Small intestine (tissue), 16 donors: ENCODE measurements at places on chromosomes 7 and 10.

DNA sequence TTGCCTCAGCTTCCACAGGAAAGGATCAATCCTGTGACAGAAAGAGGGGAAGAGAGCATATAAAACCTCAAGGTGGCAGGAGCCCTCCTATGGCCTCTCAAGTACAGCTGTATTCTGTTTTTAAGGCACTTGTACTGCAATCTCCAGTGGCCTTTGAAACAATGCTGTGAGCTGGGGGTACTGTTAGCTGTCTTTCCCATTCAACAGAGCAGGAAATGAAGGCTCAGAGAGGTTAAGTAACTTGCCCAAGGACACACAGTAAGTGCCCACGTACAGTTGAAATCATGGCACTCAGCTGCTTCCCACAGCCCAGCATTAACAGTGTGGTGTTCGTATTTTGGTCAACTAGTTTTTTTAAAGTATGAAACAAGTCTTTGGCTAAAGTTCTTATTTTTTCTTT is 34.0 kb downstream of the DUSP5 start:
- H3K4me3 ChIP-seq, result no peak overlapping the region
- peaks cover 2% of the 10 kb centered on the region for H3K4me1 ChIP-seq
- no peak overlapping the region for H3K27ac ChIP-seq
- DNase-seq, result no peak
- no peaks in the 10 kb centered on the region for H3K36me3 ChIP-seq
- no peaks in the 10 kb centered on the region for H3K27me3 ChIP-seq

DNA sequence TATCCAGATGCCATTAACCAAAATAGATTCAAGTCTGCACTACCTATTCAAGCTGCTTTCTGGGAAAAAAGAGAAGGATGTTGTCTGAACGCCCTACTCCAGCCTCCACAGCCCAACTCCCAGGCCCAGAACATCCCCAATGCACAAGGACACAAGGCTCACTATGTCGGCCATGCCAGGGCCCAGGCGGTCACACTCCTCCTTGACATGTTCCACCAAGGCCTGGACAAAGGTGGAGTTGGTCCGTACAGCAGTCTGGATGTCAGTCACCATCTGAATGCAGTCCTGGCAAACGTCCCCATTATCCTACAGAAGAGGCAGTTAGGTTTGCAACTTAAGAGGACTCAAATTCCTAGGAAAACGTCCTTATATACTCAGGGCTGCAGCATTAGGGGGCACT is 23.2 kb downstream of the PSAP start:
- no peaks in the 10 kb centered on the region for H3K4me1 ChIP-seq
- no peak overlapping the region for H3K4me3 ChIP-seq
- H3K27me3 ChIP-seq, result no peaks in the 10 kb centered on the region

DNA sequence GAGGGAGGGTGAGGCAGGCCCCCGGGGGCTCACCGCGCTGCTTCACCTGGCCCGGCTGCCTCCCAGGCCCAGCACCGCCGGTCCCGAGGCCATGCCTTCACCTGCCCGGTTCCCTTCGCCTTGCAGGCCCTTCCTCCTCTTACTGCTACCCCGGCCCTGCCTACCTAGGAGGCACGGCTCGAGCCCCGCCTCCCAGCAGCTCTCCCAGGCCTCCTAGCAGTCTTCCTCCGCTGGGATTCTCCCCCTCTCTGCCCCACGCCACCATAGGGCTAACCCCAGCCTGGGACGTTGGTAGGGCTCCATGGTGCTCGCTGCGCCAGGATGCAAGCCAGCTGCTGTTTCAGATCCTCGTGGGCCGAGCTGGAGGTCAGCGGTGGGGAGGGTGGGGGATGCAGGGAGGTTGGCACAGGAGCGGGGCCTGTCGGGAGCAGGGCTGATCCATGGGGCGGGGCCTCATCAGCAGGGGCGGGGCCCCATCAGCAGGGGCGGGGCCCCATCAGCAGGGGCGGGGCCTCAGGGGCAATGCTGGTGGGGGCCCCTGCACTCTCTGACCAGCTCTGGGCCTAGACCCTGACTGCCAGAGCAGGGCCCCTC is 63.3 kb downstream of the RASGEF1A start:
- no peaks in the 10 kb centered on the region for H3K27me3 ChIP-seq
- H3K4me3 ChIP-seq, result peak overlapping the region; percentile 10
- no peaks in the 10 kb centered on the region for H3K4me1 ChIP-seq
- H3K27ac ChIP-seq, result no peak overlapping the region

DNA sequence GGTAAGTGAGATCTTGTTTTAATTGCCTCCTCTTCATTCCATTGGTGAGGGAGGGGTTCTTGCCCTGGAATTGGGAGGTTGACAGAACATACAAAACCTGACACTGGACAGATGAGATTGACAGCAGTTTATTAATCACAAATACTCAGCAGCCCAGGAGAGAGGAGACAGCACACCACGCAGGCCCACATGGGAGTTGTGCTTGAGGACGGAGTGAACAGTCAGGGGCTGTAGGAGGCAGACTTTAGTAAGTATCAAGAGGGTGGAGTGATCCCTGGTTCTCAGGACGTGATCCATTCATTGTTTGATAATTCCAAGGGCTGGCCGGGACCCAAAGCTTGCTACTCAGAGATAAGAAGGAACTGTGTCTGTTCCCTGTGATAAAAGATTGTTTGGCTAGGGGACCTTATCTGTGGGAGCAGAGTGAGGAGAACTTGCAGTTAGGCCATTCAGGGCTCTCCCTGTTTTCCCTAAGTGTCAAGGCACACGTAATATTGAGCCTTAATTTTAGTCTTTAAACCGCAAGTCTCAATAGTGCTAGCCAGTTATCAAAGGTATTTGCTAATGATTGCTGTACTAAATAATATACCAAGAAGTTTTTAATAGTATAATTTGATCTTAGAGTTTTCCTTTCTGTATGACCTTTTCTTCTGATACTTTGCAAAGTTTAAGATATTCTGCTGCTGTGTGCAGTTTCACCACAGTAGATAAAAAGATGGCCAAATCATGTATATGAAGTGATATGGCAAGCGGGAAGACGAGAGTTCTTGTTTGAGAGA is 14.5 kb downstream of the CAPZA2 start:
- DNase-seq, result peak; percentile 41
- no peaks in the 10 kb centered on the region for H3K27me3 ChIP-seq
- H3K27ac ChIP-seq, result peak overlapping the region; percentile 55
- peaks cover 9% of the 10 kb centered on the region for H3K4me1 ChIP-seq
- no peaks in the 10 kb centered on the region for H3K36me3 ChIP-seq
- H3K4me3 ChIP-seq, result no peak overlapping the region

DNA sequence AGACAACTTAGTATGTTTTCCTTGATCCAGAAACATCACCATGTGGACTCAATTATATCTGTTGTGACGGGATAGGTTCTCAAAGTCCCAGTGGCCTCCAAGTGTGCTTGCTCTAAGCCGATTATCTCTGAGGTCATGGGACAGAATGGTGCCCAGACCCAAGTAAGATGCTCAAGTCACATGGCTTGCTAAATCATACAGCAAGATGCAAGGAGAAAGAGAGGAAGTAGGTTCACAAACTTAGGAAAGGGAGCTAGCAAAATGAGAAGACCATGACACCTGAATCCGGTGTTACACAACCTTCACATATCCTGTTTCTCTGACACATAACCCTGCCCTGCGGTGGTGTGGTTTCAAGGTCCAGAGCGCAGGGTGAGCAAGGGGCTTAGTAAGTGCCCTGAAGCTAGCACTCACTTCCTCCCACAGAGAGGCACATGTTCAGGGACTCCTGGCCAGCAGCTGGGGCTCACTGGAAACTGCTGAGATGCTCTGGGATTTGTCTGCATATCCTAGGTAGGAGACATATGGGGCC is 590.9 kb upstream of the ANKRD30A start:
- H3K27ac ChIP-seq, result no peak overlapping the region
- H3K4me3 ChIP-seq, result no peak overlapping the region
- no peak for DNase-seq
- no peaks in the 10 kb centered on the region for H3K4me1 ChIP-seq
- H3K36me3 ChIP-seq, result no peaks in the 10 kb centered on the region

GRCh38 chr10:91779011-91779605 is 19.1 kb upstream of the TNKS2 start:
- no peak for DNase-seq
- H3K4me3 ChIP-seq, result no peak overlapping the region
- no peaks in the 10 kb centered on the region for H3K36me3 ChIP-seq
- no peaks in the 10 kb centered on the region for H3K4me1 ChIP-seq
- peaks cover 3% of the 10 kb centered on the region for H3K27me3 ChIP-seq

DNA sequence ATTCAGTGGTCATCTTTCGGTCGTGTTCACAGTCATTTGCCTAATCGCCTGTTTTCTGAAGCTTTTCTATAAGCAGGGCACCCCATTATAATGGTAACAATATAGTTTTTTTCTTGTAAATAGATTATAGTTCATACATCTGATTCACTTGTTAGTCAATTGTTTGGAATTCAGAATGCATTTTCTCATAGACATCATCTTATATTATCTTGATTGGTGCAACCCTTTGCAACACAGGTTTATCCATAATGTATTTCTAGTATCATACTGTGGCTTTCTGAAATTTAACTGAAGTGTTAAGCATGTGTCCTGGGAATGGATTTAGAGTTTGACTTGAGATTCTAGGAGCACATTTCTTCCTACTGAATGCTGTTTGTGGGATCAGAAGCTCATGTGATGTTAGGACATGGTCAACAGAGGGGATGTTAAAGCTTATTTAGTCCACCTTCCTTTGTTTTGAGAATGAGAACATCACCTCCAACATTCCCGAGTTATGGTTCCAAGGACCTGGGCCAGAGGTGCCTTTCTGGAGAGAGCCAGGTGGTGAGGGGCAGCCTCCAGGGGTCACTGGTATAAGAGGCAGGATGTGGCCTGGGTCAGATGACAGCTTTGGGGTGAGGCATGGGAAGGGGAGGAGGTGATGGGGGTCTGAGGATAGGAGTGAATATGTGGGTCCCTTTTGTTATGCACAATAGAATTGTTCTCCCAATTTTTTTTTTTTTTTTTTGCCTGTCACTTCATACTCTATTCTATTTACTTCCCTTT is 415.6 kb downstream of the EXOC4 start:
- H3K4me3 ChIP-seq, result no peak overlapping the region
- H3K36me3 ChIP-seq, result no peaks in the 10 kb centered on the region
- no peaks in the 10 kb centered on the region for H3K4me1 ChIP-seq
- no peaks in the 10 kb centered on the region for H3K27me3 ChIP-seq

GRCh38 chr10:43386981-43387677 is 15.7 kb downstream of the FXYD4 start:
- no peak overlapping the region for H3K27ac ChIP-seq
- DNase-seq, result no peak
- H3K4me1 ChIP-seq, result no peaks in the 10 kb centered on the region

GRCh38 chr10:67549390-67549789 is 146.6 kb downstream of the CTNNA3 start:
- H3K4me1 ChIP-seq, result no peaks in the 10 kb centered on the region
- DNase-seq, result no peak
- no peaks in the 10 kb centered on the region for H3K27me3 ChIP-seq
- no peaks in the 10 kb centered on the region for H3K36me3 ChIP-seq

DNA sequence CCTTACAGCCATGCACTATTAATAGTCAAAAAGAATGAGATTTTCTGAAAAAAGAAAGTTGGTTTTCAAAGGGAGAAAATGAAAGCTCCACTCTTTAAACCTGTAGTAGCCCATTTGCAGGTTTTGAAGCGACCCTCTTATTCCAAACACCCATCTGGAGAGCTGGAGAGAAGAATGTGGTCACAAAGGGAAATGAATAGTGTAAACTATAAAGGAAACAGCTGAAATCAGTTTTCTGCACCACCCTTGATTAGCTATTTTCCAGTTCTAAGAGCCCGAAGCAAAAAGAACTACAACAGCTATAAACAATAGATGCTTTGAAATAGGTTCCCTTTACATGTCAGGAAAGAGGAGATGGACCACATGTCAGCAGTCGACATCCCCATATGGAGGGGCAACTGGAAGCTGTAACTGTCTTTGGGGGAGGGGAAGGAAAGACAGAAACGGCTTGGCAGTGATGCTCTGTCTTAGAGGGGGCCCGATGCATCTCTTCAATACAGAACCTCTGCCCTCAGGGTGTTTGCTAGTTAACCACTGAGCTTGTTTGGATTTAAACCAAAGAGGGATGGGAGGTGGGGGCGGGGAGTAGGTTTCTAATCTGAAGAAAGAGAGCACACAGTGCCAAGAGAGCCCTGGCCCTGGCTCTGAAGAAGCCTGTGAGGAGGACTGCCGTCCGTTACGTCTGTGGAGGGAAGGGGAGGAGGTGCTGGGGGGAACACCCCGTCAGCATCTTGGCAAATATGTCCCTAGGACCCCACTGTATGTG is 55.3 kb downstream of the CPVL start:
- no peaks in the 10 kb centered on the region for H3K36me3 ChIP-seq
- H3K27ac ChIP-seq, result peak overlapping the region; percentile 46
- peak overlapping the region; percentile 38 for H3K4me3 ChIP-seq
- DNase-seq, result no peak
- peaks cover 6% of the 10 kb centered on the region for H3K4me1 ChIP-seq

- H3K4me3 ChIP-seq, result no peak overlapping the region
- peaks cover 39% of the 10 kb centered on the region for H3K36me3 ChIP-seq
- no peaks in the 10 kb centered on the region for H3K4me1 ChIP-seq
- no peak for DNase-seq
These were observed 47.8 kb downstream of the BZW2 start for GRCh38 chr7:16693601-16694318.

DNA sequence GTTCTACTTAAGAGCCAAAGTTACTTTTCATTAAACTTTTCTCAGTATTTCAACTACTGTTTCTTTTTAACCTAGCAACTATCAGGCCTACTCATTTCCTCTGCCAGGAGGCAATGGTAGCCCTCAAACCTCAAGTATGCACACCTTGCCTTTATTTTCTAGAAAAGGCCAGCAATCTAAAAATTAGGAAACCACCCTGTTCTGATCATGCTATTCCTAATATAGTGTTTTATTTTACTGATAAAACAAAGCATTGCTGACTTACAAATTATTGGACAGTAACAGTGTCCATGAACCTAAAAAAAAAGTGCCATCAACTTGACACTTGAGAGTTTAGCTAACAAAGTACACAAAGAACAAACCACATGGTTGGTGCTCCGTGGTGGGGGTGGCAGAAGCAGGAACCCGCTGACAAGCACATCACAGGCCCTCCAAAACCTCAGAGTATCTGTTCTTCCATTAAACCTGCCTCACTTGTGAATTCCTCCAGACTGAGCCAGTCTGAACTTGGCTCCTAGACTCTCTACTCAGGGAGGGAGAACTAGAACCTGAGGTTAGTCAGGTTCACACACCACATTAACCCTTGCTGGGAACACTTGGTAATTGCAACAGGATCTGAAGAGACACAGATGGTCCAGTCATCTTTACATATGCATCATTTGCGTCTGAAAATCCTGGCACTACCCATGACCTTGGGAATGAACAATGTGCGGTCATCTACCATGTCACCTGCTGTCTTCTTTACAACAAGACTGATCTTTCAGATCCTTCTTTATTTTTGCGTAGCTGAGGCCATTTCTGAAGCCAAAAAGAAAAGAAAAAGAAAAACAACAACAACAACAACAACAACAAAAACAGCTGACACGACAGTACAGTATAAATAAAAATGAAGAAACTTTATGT is 31.9 kb downstream of the PIP4K2A start:
- no peaks in the 10 kb centered on the region for H3K27me3 ChIP-seq
- no peaks in the 10 kb centered on the region for H3K4me1 ChIP-seq
- H3K4me3 ChIP-seq, result no peak overlapping the region
- peak overlapping the region; percentile 50 for H3K27ac ChIP-seq
- no peaks in the 10 kb centered on the region for H3K36me3 ChIP-seq

GRCh38 chr7:424301-424935 is 95.2 kb downstream of the PDGFA start:
- no peak overlapping the region for H3K4me3 ChIP-seq
- H3K27me3 ChIP-seq, result no peaks in the 10 kb centered on the region
- no peak overlapping the region for H3K27ac ChIP-seq
- H3K36me3 ChIP-seq, result no peaks in the 10 kb centered on the region
- no peak for DNase-seq

GRCh38 chr10:128180843-128181242 is 54.6 kb upstream of the MKI67 start:
- no peaks in the 10 kb centered on the region for H3K36me3 ChIP-seq
- H3K4me1 ChIP-seq, result no peaks in the 10 kb centered on the region
- peak; percentile 31 for DNase-seq
- no peaks in the 10 kb centered on the region for H3K27me3 ChIP-seq
- H3K27ac ChIP-seq, result no peak overlapping the region
